Activated CD8-positive, alpha-beta memory T cell treated with anti-CD3 and anti-CD28 coated beads for 1 hour (primary cell): ENCODE measurements at places on chromosomes 2 and 18.

GRCh38 chr2:235856151-235856854 lies 311.9 kb downstream of the GBX2 start:
- DNase-seq: no peak

DNA sequence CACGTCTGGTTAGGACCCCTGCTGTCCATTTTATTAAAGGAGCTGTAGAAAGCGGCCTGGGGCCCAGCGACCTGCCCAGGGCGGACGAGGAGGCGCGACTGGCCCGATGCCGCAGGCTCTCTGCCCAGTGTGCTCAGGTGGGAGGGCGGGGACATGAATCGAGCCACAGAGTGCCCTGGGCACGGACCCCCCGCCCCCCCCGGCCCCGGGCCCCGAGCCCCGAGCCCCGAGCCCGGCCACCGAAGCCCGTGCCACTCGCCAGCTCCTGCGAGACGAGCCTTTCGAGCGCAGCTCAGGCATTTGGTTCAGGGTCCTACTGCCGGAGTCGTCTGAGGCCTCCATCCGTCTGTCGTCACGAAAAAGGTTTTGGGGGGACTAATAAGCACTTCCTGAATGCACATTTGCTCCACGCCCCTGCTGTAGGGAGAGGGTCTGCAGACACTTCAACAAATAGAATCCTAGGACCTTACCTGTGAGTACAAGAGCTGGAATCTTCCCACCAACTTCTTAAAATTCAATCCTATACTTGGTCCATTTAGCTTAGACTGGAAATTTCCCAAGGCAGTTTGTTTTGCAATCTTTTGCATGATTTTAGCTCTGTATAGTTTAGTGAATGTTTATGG lies 602 bp upstream of the ADAM17 start:
- no peak for DNase-seq

DNA sequence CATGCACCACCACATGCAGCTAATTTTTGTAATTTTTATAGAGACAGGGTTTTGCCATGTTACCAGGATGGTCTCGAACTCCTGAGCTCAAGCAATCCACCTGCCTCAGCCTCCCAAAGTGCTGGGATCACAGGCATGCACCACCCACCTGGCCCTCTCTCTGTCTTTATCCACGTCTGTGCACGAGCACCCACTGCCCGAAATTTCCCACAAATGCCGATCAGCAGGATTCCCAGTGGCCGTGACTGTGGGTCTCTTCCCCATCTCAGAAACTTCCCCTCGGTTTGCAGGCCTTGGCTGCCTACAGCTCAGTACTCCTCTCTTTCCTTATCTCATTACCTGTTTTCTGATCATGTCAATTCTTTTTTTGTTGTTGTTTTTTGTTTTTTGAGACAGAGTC lies 217.3 kb downstream of the TTC32 start:
- DNase-seq: no peak

DNA sequence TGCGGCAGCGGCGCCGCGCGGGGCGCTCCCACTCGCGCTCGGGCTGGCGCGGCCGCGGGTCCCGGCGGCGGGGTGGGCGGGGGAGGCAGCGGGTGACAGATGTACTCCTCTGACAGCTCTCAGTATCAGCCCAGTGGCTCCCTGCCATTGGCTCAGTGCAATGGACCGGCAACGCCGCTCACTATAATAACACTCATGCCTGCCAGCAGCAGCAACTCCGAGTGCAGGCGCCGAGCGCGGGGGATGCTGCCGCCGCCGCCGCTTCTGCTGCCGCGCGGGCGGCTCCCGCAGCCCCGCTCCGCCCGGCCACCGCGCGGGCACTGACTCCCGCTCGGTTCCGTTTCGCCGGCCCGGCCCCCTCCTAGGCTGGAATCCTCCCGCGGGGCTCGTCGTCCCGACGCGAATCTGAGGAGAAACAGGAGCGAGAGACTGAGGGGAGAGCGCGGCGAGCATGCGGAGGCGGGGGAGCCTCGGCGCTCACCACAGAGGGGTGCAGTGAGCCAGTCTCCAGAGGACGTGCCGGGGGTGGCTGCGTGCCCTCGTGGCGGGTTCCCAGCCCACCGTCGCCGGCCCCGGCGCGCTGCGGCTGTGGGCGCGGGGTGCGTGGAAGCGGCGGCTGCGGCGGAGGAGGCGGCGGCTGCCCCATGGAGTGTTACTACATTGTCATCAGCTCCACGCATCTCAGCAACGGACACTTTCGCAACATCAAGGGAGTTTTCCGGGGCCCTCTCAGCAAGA lies at the start of gene ZNF804A:
Gene ZNF804A, plus strand, starts transcription at position 214 of the 738 bp plus-strand sequence. Its CDS starts 431 bp downstream, at position 645.
- no peak for DNase-seq

DNA sequence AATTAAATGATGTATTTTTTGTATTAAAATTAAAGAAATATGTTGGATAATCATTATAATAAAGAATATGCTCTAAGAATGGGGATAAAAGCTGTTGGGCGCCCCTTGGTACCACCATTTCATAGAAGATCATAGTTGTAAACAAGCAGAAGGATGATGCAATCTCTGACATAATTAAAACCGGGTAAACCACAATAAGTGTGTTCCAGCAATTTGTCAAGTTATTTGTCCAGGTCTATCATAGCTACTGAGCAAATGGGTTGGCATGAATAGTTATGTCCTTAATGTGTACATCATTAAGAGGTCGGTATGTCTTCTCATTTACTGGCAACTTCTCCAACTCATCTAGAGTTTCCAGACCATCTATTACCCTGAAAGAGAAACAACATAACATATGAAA lies 6.7 kb upstream of the CLK1 start:
- DNase-seq: no peak

DNA sequence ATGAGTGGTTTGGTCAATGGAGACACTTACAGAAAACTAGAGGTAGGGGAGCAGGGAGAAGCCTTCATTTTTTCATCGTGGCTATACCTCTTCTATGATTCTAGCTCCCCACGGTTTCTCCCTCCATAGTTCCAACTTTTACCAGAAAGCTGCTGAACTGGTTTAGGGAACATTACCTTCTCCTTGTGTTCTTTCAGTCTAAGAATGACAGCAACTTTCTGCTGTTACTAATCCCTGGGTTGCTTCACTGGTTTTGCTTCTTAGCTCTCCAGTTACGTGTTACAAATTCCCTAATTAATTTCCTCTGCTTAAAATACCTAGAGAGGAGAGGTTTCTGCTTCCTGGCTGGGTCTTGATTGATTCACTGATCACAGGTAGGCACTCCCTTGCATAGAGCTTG lies 499.9 kb downstream of the SLC4A3 start:
- no peak for DNase-seq

DNA sequence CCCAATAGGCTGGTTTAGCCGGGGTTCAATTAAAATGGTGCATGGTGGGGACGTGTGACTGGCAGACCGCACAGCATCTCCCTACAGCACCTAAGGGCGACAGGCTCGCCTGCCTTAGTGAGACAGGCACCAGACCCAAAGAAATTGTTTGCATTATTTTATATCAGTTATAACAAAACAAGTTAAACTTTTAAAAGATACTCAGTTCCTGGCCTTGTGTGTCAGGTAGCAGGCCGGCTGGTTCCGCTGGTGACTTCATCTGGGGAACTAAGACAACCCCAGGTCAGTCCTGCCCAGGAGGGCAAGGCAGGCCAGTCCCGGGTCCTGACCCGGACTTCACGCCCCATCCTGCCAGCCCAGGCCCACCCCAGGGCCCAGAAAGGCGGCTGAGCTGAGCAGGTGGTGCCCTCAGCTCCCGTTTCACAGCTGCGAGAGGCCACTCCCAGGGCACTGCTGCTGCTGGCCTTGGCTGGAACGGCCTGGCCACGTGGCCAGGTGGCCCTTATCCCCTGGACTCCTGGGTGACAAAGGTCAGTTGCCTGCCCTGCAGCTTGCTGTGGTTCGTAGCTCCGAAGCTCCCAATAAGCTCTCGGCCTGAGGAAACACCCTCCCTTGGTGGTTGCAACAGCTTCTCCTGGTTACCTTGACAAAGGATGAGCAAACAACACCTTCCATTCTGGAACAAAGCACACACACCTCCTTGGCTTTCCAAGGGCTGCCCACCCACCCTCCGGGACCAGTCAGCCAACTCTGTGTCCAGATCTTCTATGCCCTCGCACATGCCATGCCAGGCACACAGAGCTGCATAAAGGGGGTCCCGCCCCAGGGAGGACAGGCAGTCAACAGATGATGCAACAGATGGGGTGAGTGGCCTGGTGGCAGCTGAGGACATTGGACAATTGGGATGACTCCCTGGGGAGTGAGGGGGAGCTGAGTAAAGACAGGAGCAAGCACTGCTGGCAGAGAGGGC lies 11.3 kb upstream of the AGXT start:
- no peak for DNase-seq
